ENCODE measurements at places on chromosomes 6 and 20. TPM values are rescaled to one million over a fixed set of nuclear protein-coding genes. Genes with fewer than 3 reads are reported as not detected.

DNA sequence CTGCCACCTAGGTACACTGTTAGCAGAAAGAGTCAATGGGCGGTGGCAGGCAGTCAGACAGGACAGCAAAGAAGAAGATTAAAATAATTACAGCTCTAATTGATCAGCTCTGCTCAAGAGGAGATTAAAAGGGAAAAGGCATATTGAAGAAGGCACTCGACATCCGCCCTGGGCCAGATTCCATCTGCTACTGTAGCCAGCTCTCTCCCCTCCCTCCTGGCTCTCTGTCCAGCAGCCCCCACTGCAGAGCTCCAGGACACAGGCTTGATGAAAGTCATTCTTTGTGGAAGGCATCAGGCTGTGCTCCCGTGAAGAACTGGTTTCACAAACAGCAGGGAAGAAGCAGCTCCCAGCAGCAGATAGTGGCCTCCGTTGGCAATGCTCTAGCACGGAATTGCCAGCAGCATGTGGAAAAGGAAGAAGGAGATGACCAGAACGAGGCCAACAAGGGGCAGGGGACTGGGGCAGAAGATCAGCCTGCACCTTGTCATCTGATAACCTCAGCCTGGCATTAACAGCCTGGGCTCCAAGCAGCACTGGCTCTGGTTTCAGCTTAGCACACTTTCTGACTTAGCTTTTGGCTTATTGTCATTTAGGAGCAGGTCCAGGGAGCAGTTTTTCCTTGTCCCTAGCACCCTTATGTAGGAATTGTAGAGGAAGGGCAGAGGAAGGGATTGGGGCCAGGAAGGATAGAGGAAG, 465.9 kb downstream of the KIF16B start:
- DNase-seq = no peak

- no peak for DNase-seq
Observed at GRCh38 chr20:20796766-20797440, 84.5 kb upstream of the RALGAPA2 start.

GRCh38 chr20:50704971-50705370, 13.6 kb upstream of the RIPOR3 start:
- DNase-seq = no peak

Gene LY6G6C
- not detected for polyA plus RNA-seq

GRCh38 chr6:139514819-139515218, 140.4 kb upstream of the CITED2 start:
- DNase-seq = no peak

GRCh38 chr20:50711113-50711825, 19.9 kb upstream of the RIPOR3 start:
- DNase-seq = no peak

- DNase-seq = no peak
Observed at GRCh38 chr6:31081872-31082271, 30.5 kb downstream of the C6orf15 start.

GRCh38 chr20:49346682-49347081, 68.8 kb upstream of the ZNFX1 start:
- DNase-seq = no peak

DNA sequence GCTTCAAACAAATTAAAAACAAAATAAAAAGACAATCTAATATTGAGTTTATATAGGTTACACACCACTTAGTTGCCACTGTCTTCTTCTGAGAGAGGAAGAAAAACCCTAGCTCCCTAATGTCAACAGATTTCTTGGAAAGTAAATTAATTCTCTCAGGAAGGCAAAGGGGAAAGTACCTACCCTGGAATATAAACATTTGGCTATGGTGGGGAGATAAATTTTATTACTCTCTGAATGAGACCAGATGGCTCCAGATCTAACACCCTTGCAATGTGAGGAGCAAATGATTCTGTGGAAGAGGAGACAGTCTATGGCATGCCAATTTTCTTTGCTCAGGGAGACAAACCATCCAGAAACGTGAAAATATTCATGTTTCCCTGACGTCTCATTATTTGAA, 4.3 kb upstream of the IL20RA start:
- DNase-seq = no peak

GRCh38 chr20:59273739-59274357, 26.6 kb upstream of the EDN3 start:
- DNase-seq = no peak
